Activated CD8-positive, alpha-beta memory T cell treated with anti-CD3 and anti-CD28 coated beads for 48 hours (primary cell): ENCODE measurements at places on chromosomes 3 and 15.

DNA sequence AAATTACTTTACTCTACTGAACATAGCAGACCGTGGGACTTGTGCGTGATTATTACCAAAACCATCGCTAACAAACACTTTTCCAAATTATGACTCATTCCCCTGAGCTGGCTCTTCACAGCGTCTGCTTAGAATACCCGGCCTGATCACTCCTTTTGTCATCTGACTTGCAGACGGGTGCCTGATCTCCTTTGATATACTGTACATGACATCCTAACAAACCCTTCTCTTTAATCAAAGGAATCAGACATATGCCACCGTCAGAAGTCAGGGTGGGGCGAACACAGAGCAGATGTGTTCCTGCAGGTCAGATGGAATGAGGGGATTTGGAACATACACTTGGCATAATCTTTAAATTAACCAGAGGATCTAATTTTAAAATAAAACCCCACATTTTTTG, 48.5 kb upstream of the SH3GL3 start:
- DNase-seq, result no peak

DNA sequence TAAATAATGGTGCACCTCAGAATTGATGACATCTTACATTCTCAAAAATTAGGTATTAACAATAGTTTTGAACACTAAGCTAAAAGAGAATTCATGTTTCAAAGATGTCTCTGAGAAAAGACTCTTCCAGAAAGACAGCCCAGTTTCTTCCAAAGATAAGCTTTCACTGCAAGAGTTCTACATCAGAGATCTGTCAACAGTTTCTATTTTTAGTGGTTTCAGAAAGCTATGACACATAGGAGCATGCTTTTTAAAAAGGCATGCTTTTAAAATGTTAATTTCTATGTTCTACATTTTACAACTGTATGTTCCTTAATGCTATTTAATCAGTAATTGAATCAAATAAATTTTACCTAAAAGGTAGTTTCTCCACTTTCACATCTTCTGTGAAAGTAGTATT, 88.2 kb downstream of the PLOD2 start:
- no peak for DNase-seq

DNA sequence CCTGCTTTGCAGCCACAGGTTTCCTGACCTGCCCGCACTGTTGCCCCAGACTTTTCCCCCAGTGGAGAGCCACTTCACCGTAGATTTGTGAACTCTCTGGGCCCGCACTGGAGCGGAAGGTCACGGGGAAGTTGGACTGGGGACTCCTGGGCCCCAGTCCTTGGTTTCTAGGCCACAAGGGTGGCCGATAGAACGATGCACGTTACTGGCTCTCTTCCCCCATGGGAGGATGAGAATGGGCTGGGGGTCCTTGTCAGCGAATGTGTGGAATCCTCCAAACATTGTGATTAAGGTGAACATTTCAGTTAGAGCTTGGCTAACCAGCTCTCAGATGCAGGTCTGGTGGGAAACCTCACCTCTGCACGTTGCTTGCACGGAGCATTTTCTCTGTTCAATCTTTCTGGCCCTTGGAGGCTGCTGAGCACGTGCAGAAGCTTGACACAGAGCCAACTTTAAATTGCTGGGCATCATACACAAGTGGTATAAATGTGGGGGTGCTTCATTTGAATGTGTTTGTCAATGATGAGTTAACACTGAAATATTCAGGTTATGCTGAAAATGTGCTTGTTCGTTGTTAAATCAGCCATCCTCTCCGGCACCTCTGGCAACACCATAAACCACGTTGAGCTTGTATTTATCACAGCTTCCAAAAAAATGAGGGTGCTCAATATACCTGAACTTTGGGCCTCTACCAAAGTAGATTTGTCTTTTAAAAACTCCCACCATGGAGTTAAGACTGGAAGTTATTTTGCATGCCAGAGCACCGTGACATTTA, 976 bp downstream of the DIS3L start:
- peak; percentile 49 for DNase-seq

- no peak for DNase-seq
These were observed 42.2 kb downstream of the DAPK2 start for GRCh38 chr15:64004056-64004455.

DNA sequence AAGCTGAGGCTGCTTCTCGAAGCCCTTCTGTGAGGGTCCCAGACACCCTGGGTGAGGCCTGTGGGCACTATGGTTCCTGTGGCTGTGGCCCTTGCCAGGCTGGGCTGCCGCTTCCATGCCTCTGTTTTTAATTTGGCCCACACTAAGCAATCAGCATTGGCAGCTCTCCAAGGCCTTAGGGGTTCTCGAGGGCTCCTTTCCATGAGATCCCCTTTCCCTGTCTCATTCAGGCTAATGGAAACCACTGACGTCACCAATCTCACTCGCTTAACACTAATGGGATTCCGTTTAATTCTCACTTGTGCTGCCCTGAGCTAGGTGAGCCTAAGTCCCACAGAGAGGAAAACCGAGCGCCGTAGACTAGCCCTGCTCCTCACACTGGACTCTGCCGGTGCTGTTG, 60.2 kb upstream of the RAB6B start:
- DNase-seq, result no peak

GRCh38 chr3:52290596-52291507, 3.2 kb downstream of the GLYCTK start:
- DNase-seq, result no peak

GRCh38 chr3:167884481-167884880, 149.0 kb downstream of the SERPINI1 start:
- DNase-seq, result no peak

DNA sequence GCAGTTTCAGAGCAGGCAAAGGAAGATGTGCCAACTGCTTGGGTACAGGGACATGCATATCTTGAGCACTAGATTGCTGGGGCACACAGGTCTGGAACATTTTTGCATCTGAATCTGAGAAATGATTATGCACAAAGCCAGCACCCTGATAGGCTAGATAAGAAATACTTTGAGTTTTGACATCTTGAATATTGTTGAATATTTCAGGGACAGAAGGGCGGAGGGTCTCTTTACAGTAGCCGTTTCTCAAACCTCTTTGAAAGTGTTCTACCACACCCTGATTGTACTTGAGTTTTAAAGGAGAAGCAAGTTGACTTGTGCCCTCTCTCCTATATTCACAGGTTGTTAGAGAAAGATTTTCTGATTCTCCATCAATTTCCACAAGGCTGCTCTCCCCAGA, 188.1 kb upstream of the STRIT1 start:
- no peak for DNase-seq

GRCh38 chr15:77625376-77625775, 7.3 kb downstream of the LINGO1 start:
- no peak for DNase-seq

DNA sequence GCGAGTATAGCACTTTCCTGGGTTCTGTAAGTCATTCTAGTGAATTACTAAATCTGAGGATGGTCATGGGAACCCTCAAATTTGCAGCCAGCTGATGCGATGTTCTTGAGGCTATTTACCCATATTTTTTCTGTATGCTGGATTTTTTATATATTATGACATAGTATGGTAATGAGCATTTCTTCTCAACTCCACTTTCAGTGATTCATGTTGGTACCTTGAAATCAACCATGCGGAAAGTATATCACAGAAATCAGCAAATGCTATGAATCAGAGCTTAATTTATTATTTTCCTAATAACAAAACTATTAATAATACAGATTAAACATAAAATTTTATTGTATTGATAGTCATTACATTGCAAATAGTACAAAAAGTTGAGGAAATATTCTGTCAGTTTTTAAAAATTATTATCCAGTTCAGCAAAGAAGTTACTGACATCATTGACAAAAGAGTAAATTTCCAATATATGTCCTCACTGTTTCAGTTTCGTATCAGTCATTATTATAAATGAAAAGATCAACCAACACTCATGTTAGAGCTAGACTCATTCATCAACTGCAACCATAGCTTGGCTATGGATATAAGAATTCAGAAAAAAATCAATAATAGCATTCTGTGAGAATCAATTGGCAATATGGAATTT, 164.3 kb upstream of the SETMAR start:
- DNase-seq, result no peak

GRCh38 chr15:84608707-84609284, 8.0 kb downstream of the ZSCAN2 start:
- DNase-seq, result no peak

DNA sequence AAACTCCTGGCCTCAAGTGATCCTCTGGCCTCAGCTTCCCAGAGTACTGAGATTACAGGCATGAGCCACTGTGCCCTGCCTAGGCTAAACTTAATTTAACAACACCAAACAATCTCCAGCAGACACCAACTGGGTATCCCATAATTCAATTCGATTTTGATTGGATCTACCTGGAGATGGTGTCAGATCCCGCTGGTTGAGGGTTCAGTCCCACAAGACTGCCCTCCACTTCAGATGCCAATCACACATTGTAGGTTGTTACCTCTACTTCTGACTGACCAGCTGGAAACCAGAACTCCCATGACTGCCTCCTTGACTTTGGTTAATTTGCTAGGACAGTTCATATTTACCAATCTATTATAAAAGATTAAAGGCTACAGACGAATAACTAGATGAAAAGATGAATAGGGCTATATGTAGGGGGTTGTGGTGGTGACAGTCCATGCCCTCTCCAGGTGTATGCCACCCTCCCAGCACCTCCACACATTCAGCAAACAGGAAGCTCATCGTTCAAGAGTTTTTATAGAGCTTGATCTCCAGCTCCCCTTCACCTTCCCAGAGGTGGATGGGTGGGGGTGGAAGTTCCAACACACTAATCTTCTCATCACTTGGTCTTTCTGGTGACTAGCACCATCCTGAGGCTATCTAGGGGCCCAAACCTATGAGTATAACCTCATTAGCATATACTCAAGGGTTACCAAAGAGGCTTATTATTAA, 9.3 kb downstream of the B2M start:
- no peak for DNase-seq

DNA sequence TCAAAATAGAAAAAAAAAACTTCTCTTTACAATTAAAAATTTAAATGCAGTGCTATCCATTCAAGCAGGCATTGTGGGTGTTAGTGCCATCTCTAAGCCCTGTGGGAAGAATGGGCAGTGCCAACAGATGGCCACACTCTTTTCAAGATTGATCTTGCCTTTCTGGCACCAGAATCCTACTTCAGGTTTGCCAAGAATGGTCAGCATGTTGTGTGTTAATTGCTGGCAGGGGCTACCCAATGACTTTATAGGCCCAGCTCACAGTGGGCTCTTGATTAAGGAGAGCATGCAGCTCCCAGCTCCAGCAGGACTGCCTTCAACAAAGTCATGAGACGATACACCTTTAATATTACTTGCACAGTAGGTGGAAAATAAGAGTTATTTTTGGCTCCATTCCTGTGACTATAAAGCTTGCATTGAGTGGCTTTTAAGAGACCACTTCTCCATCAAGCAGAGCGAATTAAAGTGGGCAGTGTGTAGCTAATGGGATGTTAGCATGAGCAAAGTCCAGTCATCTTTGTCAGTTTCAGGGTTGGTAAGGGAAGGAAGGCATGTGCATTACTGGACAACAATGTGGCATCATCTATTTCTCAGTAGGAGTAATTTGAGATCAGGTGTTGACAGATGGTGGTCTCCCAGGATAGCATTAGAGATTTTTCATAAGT, 476.8 kb downstream of the C3orf38 start:
- no peak for DNase-seq

DNA sequence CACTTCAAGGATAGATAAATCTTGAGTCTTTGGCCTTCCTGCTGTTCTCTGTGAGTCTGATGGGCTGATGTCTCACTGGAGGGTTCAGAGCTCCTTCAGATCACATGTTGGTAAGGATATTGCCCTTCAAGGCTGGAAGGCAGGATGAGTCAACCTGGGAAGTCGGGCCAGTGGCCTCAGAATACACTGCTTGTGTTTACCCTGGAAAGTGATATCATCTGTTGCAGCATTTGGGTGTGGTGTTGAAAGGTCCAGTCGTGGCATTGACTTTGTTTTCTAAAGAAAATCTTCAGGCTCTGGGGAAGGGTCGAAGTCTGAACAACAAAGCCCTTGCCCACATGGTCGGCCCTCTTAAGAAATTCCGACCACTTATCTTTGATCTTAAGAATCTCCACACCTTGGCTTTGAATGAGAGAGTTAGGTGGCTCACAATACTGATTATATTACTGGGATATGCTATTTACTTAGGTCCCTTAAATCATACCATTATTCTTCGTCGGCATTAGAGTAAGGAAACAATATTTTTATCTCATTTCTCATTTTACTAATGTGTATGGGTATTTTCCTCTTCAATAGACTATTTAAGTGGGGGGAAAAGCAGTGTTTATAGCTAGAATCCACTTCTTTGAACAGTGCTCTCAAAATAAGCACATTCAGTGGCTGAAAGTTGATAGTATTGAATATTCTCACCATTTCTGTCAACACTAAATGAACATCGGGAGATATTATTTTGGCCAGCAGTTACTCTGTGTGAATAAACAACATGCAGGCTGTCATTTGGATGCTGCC, 303.9 kb upstream of the RASGRP1 start:
- DNase-seq, result no peak

DNA sequence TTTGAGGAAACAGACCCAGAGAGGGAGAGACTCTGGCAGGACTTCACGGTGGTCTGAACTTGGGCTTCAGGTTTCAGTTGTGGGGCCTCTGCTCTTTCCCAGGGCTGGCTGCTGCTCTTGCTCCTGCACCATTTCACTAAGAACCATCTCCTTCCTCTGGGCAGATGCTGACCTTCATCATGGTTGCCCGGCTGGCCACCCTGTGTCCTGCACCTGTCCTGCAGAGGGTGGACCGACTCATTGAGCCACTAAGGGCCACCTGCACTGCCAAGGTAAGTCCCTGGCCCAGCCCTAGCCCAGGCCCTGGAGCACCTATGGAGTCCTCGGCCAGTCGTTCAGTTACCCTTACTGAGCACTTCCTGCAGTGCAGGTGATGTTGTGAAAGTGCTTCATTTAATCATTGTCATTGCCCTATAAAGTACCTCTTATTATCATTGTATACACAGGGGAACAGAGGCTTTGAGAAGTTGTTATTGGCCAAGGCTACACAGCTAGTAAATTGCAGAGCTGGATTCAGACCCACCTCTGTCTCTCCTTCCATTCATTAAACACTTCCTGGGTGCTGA, 10.0 kb downstream of the RPL32 start:
- DNase-seq, result no peak

GRCh38 chr15:39944726-39945125, 10.8 kb downstream of the EIF2AK4 start:
- no peak for DNase-seq

GRCh38 chr15:68668926-68669600, 90.3 kb downstream of the CORO2B start:
- no peak for DNase-seq

GRCh38 chr15:74776821-74777768, 4.8 kb upstream of the CSK start:
- DNase-seq, result no peak

- no peak for DNase-seq
These were observed 81.9 kb upstream of the PTX3 start for GRCh38 chr3:157354722-157355121.

DNA sequence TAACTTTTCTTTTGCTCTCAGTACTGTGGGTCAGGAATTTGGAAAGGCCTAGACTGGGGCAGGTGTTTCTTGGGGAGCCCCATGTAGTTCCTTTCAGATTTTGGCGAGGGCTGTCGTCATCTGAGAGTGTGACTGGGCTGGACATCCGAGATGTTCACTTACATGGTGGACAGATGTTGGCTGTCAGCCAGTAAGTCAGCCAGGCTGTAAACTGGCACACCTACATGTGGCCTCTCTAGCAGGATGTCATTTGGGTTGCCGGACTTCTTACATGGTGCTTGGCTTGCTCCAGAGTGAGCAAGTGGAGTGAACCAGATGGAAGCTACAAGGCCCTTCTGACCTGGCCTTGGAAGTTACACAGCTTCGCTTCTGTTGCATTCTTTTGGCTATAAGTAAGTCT, 20.7 kb downstream of the TATDN2 start:
- no peak for DNase-seq

- no peak for DNase-seq
These were observed 34.3 kb downstream of the GOLIM4 start for GRCh38 chr3:168061332-168061996.
